Melanocyte of skin (primary cell): ENCODE measurements at places on chromosomes 16 and 17. TPM values are rescaled to one million over a fixed set of nuclear protein-coding genes. Genes with fewer than 3 reads are reported as not detected.

SNX20 gene
- total RNA-seq = not detected in 2 replicates

LDHD gene
- 1.4 and 3.3 TPM in 2 replicates for total RNA-seq

CA7 gene
- total RNA-seq = not detected in 2 replicates

PYY gene
- total RNA-seq = not detected in 2 replicates

SHCBP1 gene
- total RNA-seq = 35.0 and 42.0 TPM in 2 replicates

CES1 gene
- 0.67 and 3.2 TPM in 2 replicates for total RNA-seq

DHX58 gene
- 60.3 and 86.9 TPM in 2 replicates for total RNA-seq

AANAT gene
- not detected in 2 replicates for total RNA-seq

ABAT gene
- 6.5 and 14.9 TPM in 2 replicates for total RNA-seq

KRT15 gene
- total RNA-seq = not detected in 2 replicates

PLEKHG4 gene
- 8.7 and 15.0 TPM in 2 replicates for total RNA-seq

CDK12 gene
- 44.0 and 48.4 TPM in 2 replicates for total RNA-seq

TEX2 gene
- 25.8 and 34.9 TPM in 2 replicates for total RNA-seq

EIF1 gene
- 52.3 TPM in 2 replicates for total RNA-seq

CORO6 gene
- total RNA-seq = 1.4 and 1.8 TPM in 2 replicates

CLEC3A gene
- not detected in 2 replicates for total RNA-seq

PRSS36 gene
- total RNA-seq = 0.33 and 0.46 TPM in 2 replicates

ADGRG3 gene
- total RNA-seq = under 0.01 TPM in 1 of 2 replicates, not detected in the other

ZNF785 gene
- total RNA-seq = 7.9 and 10.2 TPM in 2 replicates

SYCE1L gene
- total RNA-seq = 0.15 TPM in 1 of 2 replicates, not detected in the other

CTRB1 gene
- not detected in 2 replicates for total RNA-seq

TBC1D3L gene
- total RNA-seq = 2.2 and 3.8 TPM in 2 replicates

MEFV gene
- 0.33 TPM in 1 of 2 replicates, not detected in the other for total RNA-seq

TEKT5 gene
- not detected in 2 replicates for total RNA-seq

GAS2L2 gene
- total RNA-seq = not detected in 2 replicates

NT5M gene
- 3.2 and 3.3 TPM in 2 replicates for total RNA-seq

KCNH4 gene
- not detected in 2 replicates for total RNA-seq
